ENCODE measurements at places on chromosomes 3 and 15.

GRCh38 chr15:84590406-84590805, 10.4 kb upstream of the ZSCAN2 start:
- no peak for DNase-seq
- H3K36me3 ChIP-seq = no peaks in the 10 kb centered on the region
- H3K27me3 ChIP-seq = no peaks in the 10 kb centered on the region
- H3K27ac ChIP-seq = no peak overlapping the region

- H3K4me1 ChIP-seq = no peaks in the 10 kb centered on the region
- DNase-seq = no peak
- H3K27me3 ChIP-seq = no peaks in the 10 kb centered on the region
- H3K36me3 ChIP-seq = no peaks in the 10 kb centered on the region
- no peak overlapping the region for H3K4me3 ChIP-seq
- H3K27ac ChIP-seq = no peak overlapping the region
These were observed 244.2 kb upstream of the ST8SIA2 start for GRCh38 chr15:92149465-92149864.

DNA sequence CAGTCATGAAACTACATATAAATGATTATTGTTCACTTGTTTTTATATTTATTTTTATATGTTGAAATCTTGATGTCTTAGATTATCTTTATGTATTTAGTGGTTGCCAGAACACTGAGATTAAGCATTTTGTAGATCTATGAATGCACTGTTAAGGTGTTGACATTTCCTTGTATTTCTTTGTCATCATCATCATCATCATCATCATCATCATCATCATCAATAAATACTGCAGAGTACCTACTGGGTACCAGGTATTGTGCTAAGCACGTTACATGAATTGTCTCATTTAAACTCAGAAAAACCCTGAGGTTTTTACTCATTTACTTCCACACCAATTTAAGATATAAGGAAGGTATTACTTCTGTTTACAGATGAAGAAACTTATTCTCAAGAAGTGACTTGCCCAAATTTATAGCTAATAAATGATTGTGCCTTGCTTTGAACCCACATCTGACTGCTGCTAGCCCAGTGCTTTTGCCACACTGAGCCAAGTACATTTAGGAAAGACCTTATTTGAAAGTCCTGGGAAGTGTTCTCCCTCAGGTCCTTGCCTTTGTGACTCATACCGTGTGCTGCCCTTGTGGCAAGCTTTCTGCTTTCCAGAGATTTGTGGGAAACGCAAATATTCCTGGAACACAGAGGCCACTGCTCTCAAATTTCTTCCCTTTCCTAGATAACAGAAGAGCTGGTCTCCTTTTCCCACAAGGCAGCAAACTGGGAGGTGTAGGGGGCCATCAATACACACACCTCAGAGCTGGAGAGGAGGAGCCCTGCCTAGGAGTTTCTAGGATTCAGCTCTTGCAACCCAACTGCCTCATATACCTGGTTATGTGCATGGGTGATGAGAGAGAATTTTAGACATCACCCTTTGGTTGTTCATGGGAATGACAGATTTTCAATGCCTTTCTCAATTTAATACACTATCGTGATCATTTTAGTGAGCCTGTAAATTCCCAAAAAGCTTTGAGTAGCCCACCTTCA, 115.4 kb upstream of the C15orf61 start:
- DNase-seq = no peak
- no peaks in the 10 kb centered on the region for H3K36me3 ChIP-seq
- H3K27me3 ChIP-seq = no peaks in the 10 kb centered on the region

GRCh38 chr3:114456742-114457141, 162.9 kb downstream of the TIGIT start:
- peaks cover 16% of the 10 kb centered on the region for H3K4me1 ChIP-seq
- DNase-seq = no peak
- no peaks in the 10 kb centered on the region for H3K27me3 ChIP-seq
- no peaks in the 10 kb centered on the region for H3K36me3 ChIP-seq
- no peak overlapping the region for H3K27ac ChIP-seq

GRCh38 chr3:143977341-143978262, 6.0 kb downstream of the DIPK2A start:
- H3K36me3 ChIP-seq = no peaks in the 10 kb centered on the region
- H3K27ac ChIP-seq = no peak overlapping the region
- H3K27me3 ChIP-seq = no peaks in the 10 kb centered on the region
- H3K4me3 ChIP-seq = no peak overlapping the region
- no peak for DNase-seq

GRCh38 chr3:8863891-8864290, 94.5 kb upstream of the OXTR start:
- no peak for DNase-seq
- no peaks in the 10 kb centered on the region for H3K4me1 ChIP-seq
- no peak overlapping the region for H3K4me3 ChIP-seq
- H3K36me3 ChIP-seq = no peaks in the 10 kb centered on the region
- H3K27ac ChIP-seq = no peak overlapping the region

DNA sequence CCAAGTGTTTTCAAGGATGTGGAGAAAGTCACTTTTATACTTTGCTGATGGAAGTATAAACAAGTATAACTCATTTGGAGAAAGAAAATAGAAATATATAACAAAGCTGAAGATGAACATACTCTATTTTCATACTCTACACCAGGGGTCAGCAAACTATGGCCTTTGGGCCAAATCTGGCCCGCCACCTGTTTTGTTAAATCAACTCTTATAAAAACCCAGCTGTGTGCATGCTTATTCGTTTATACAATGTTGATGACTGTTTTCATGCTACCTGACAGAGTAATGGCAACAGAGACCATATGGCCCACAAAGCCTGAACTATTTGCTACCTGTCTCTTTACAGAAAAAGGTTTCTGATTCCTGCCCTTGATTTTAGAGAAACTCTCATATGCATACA, 124.0 kb downstream of the NR1D2 start:
- H3K4me1 ChIP-seq = no peaks in the 10 kb centered on the region
- DNase-seq = no peak
- no peaks in the 10 kb centered on the region for H3K36me3 ChIP-seq
- no peak overlapping the region for H3K4me3 ChIP-seq
- H3K27ac ChIP-seq = no peak overlapping the region

DNA sequence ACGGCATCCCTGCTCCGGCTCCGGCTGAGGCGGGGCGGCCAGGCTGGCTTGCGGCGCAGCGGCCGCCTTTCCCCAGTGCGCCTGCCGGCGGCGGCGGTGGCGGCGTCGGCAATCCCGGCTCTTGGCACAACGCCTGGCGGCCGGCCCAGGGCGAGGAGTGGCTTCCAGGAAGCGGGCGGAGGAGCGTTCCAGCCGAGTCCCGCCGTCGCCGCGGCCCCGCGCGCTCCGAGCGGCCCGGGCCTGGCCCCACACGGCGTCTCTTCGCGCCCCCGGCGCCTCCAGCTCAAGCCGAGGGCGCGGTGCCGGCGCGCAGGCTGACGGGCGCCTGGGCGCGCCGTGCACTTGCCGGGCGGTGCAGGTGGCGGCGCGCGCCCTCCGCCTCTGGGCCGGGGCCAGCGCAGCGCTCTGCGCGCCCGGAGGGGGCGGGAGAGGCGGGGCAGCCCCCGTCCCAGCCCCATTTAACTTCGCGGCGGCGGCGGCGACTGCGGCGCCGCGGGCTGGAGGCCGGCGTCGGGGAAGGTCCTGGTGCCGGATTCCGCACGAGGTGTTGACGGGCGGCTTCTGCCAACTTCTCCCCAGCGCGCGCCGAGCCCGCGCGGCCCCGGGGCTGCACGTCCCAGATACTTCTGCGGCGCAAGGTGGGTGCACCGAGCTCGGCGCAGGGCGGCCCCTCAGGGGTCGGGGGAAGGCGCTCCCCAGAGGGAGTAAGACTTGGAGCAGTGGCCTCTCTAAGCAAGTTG, at the start of gene ADAMTSL3:
Gene ADAMTSL3 (plus strand): TSS at position 485 of the 740 bp plus-strand sequence. CDS start 1,639 bp downstream, outside the sequence.
- H3K36me3 ChIP-seq = no peaks in the 10 kb centered on the region
- peaks cover 4% of the 10 kb centered on the region for H3K27me3 ChIP-seq
- H3K27ac ChIP-seq = no peak within 1 kb of the TSS
- no peaks in the 10 kb centered on the region for H3K4me1 ChIP-seq
- no peak within 1 kb of the TSS for H3K4me3 ChIP-seq
- no peak for DNase-seq

- no peaks in the 10 kb centered on the region for H3K4me1 ChIP-seq
- no peak overlapping the region for H3K27ac ChIP-seq
- H3K27me3 ChIP-seq = no peaks in the 10 kb centered on the region
- no peak for DNase-seq
- no peaks in the 10 kb centered on the region for H3K36me3 ChIP-seq
- no peak overlapping the region for H3K4me3 ChIP-seq
These were observed 46.7 kb upstream of the CCDC80 start for GRCh38 chr3:112687616-112688015.

DNA sequence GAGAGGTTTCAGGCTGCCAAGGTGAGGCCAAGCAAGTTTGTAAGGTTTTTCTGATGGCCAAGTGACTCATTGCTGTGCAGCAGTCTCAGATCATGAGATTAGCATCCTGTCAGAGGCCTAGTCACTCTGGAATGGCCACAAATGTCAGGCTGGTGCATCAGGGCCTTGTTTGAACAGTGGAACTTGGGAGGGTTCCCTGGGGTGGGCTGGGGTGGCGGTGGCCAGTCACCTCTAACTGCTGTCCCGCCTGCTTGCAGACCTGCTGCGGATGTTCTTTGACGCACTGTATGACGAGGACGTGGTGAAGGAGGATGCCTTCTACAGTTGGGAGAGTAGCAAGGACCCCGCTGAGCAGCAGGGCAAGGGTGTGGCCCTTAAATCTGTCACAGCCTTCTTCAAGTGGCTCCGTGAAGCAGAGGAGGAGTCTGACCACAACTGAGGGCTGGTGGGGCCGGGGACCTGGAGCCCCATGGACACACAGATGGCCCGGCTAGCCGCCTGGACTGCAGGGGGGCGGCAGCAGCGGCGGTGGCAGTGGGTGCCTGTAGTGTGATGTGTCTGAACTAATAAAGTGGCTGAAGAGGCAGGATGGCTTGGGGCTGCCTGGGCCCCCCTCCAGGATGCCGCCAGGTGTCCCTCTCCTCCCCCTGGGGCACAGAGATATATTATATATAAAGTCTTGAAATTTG, 2.8 kb upstream of the FAM131A start:
- H3K27me3 ChIP-seq = no peaks in the 10 kb centered on the region
- peak overlapping the region; percentile 89 for H3K27ac ChIP-seq
- H3K4me1 ChIP-seq = peaks cover 19% of the 10 kb centered on the region
- no peak overlapping the region for H3K4me3 ChIP-seq

GRCh38 chr3:179837374-179837773, 184.5 kb downstream of the USP13 start:
- H3K27me3 ChIP-seq = no peaks in the 10 kb centered on the region
- H3K4me1 ChIP-seq = no peaks in the 10 kb centered on the region
- H3K4me3 ChIP-seq = no peak overlapping the region
- H3K27ac ChIP-seq = no peak overlapping the region
- no peak for DNase-seq

- no peak for DNase-seq
- H3K27ac ChIP-seq = no peak overlapping the region
- H3K4me3 ChIP-seq = no peak overlapping the region
- no peaks in the 10 kb centered on the region for H3K36me3 ChIP-seq
- H3K4me1 ChIP-seq = no peaks in the 10 kb centered on the region
These were observed 16.4 kb downstream of the PRR23E start for GRCh38 chr3:127209155-127209839.

DNA sequence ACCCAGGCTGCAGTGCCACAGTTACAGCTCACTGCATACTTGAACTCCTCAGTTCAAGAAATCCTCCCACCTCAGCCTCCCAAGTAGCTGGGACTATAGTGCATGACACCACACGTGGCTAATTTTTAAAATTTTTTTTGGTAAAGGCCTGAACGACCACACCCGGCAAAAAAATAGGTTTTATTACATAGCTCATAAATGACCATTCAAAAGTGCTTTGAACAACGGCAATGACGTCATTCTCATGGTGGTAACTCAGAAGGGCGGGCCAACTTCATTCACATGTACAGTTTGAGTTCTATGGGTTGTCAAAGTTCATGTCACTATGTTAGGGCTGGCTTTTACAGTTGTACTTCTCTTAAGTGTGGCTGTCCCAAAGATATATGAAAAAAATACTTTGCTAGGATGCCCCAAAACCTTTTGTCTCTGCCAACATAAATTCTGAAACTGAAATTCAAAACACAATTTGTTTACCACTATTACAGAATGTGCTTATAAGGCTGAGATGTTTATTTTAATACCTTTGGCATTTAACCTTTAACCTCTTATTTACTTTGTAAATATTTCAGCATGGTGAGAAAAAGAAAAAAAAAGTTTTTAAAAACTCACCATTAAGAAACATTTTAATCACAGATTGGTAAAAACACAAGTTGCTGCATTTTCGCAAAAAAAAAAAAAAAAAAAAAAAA, 6.2 kb downstream of the MYO1E start:
- H3K36me3 ChIP-seq = no peaks in the 10 kb centered on the region
- H3K4me1 ChIP-seq = no peaks in the 10 kb centered on the region
- H3K4me3 ChIP-seq = no peak overlapping the region
- H3K27me3 ChIP-seq = peaks cover 17% of the 10 kb centered on the region
- no peak overlapping the region for H3K27ac ChIP-seq

DNA sequence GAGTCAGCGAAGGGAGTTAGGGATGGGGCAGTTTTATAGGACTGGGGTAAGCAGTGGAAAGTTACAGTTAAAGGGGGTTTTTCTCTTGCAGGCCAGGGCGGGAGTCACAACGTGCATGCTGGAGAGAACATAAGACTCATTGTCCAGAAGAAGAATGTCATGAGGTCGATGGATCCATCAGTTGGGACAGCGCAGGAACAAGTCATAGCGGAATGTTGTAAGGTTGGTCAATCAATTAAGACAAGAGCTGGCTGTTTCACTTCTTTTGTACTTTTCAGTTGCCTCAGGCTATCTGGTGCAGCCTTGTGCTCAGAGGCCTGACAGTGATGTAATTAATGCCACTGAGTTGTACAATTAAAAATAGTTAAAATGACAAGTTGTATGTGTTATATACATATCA, 165.6 kb downstream of the OCA2 start:
- H3K4me3 ChIP-seq = no peak overlapping the region
- H3K27me3 ChIP-seq = no peaks in the 10 kb centered on the region

DNA sequence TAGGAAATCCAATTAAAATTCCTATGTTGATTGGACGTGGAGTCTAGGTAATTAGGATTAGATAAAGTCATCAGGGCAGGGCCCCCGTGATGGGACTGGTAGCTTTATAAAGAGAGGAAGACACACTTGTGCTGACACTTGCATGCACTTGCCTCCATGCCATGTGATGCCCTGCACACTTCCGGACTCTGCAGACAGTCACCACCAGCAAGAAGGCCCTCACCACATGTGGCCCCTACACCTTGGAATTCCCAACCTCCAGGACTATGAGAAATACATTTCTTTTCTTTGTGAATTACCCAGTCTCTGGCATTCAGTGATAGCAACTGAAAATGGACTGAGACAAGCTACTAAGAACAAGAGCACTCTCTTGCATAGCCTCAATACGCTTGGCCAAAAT, 90.6 kb downstream of the CRYGS start:
- no peak overlapping the region for H3K27ac ChIP-seq
- no peak overlapping the region for H3K4me3 ChIP-seq
- H3K27me3 ChIP-seq = no peaks in the 10 kb centered on the region
- H3K4me1 ChIP-seq = no peaks in the 10 kb centered on the region
- H3K36me3 ChIP-seq = no peaks in the 10 kb centered on the region
- no peak for DNase-seq
